GM10248 (cell line): ENCODE measurements at places on chromosomes 4 and X.
A peak's percentile ranks its signal among the peaks of the same experiment; 100 is the strongest.

- no peak for DNase-seq
These were observed 208.3 kb downstream of the GABRB1 start for GRCh38 chr4:47239649-47240048.

- no peak for DNase-seq
These were observed 1565.4 kb downstream of the PCDH18 start for GRCh38 chr4:135966936-135967335.

DNA sequence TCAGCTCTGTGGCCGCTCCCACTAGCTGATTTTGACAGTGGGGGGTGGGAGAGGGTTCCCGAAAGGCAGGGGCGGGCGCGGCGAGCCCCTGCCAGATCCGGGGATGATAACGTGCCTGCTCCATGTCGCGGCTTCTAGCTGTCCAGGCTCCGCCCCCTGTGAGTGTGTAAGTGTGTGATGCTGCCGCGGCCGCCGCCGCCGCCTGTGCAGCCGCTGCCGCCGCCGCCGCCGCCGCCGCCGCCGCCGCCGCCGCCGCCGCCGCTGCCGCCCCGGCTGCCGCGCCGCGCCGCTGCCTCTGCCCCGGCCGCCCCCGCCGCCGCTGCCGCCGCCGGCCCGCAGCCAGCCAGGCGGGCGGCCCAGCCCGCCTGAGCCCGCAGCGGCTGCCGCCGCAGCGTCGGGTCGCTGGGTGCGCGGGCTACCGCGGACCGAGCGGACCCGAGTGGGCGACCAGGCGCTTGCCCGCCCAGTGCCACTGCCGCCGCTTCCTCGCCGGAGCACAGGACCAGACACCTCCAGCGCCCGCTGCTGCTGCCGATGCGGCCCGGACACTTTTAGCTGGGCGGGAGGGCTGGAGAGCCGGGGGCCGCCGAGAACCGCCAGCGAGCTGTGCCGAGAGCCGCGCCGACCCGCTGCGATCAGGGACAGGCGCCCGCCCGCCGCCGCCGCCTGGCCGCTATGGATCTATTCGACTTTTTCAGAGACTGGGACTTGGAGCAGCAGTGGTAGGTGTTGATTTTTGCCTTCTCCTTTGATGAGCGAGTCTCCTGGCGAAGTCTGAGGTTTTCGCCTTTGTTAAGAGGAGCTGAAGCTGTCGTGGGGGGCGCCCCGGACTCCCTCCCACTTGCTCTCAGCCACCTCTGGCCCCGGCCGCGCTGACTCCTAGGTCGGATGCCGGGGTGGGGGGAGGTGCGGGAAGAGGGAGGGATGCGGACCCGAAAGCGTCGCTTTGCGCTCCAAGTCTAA lies at the start of gene AFF2:
AFF2 (plus strand) TSS at position 195 of the 963 bp plus-strand sequence; CDS start at position 676, 481 bp downstream.
- DNase-seq: peak; percentile 11

- DNase-seq: no peak
These were observed 659.7 kb downstream of the NLGN4X start for GRCh38 chrX:5568934-5569333.

GRCh38 chrX:72621163-72621562 lies 48.5 kb upstream of the HDAC8 start:
- DNase-seq: no peak

- DNase-seq: no peak
These were observed 84.9 kb upstream of the TBL1X start for GRCh38 chrX:9379697-9380551.

DNA sequence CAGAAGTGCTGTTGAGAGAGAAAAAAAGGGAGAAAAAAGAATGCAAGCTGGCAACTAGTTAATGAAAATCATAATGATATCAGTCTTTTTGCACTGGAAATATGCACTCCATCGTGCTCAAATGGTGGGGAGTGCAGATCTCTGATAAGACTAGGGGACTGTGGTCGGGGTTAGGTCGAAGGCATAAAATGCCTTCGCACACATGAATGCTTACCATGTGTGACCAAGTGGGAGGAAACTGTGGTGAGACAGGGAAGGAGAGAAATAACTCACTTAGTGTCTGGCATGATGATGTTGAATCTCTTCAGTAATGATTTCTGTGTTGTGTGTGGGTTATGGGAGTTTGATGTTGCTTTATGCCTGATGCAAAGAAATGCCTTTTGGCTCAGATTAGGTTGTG lies 358.9 kb downstream of the FBXO8 start:
- no peak for DNase-seq

- peak; percentile 60 for DNase-seq
These were observed 449 bp downstream of the FBXL5 start for GRCh38 chr4:15654593-15655222.

GRCh38 chrX:129145840-129146272 lies 377.4 kb downstream of the SMARCA1 start:
- DNase-seq: no peak

DNA sequence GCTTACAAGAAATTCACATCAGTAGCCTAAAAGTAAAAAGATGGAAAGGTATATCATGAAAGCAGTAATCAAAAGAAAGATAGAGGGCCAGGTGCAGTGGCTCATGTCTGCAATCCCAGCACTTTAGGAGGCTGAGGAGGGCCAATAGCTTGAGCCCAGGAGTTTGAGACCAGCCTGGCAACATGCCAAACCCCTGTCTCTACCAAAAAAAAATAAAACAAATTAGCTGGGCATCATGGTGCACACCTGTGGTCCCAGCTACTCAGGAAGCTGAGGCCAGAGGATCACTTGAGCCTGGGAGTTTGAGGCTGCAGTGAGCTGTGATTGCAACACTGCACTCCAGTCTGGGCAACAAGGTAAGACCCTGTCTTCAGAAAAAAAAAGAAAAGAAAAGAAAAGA lies 55.5 kb downstream of the GSPT2 start:
- no peak for DNase-seq

GRCh38 chr4:84389406-84389805 lies 109.7 kb downstream of the NKX6-1 start:
- no peak for DNase-seq

GRCh38 chrX:38275615-38276014 lies 51.7 kb downstream of the RPGR start:
- no peak for DNase-seq

DNA sequence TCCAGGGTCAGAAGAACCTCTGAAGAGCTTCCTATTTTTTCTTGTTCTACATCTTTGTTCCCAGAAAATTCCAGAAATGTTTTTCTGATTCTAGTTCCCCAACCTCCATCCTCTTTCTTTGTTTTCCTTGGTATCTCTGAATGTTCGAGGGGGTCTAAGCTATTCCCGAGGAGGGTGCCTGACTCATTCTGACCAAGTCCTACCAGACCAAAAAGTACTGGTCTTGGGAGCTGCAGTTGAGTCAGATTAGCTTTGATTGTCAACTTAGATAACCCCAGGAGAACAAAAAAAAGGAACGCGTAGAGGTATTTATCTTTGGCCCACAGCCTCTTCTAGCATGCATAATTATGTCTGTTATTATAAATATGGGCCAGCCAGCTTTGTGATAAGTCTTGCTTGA lies 12.1 kb upstream of the TENM3 start:
- DNase-seq: no peak

DNA sequence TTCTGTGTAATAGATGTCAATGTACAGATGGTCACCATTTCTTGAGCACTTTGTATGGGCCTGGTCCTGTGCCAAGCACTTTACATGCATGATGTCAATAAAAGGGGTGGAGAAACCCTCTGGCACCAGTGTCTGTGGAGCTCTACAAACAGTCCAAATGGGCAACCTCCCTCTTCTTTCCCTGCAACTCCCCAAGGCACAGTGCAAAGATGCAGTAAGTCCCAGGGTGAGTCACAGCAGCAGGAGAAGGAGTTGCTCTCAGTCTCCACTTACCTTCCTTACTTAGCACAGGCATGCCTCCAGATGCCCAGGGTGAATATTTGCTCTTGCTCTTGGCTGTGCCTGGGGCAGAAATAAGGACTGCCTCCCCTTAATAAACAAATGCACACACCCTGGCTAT lies 4.3 kb downstream of the OCIAD2 start:
- DNase-seq: no peak

- DNase-seq: no peak
These were observed 71.3 kb downstream of the SLC9A7 start for GRCh38 chrX:46687619-46688018.

GRCh38 chr4:30056016-30056766 lies 664.0 kb upstream of the PCDH7 start:
- no peak for DNase-seq

- DNase-seq: no peak
These were observed 48.4 kb downstream of the RWDD4 start for GRCh38 chr4:183610613-183611012.

GRCh38 chr4:122017296-122017695 lies 65.4 kb upstream of the TRPC3 start:
- no peak for DNase-seq

DNA sequence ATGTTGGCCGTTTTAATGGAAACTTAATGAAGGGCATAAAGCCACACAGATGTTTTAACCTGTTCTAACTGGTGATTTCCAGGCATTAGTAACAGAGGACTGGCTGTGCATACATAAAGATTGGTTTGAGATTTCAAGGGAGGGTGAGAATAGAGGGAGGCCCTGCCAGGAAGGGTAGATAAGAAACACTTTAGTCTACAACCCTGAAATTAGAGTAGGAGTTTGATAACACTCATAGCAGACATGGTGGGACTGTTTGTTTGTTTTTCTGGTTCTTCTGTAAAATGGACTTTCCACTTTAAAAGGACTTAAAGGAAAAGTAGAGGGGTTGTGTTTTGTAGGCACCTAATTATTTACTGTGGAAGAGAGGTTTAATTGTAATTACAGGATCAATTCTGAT lies 16.2 kb downstream of the SLC4A4 start:
- no peak for DNase-seq
